Glutamatergic neuron (in vitro differentiated cells): ENCODE measurements at places on chromosomes 16 and 17. TPM values are rescaled to one million over a fixed set of nuclear protein-coding genes. Genes with fewer than 3 reads are reported as not detected.

DNA sequence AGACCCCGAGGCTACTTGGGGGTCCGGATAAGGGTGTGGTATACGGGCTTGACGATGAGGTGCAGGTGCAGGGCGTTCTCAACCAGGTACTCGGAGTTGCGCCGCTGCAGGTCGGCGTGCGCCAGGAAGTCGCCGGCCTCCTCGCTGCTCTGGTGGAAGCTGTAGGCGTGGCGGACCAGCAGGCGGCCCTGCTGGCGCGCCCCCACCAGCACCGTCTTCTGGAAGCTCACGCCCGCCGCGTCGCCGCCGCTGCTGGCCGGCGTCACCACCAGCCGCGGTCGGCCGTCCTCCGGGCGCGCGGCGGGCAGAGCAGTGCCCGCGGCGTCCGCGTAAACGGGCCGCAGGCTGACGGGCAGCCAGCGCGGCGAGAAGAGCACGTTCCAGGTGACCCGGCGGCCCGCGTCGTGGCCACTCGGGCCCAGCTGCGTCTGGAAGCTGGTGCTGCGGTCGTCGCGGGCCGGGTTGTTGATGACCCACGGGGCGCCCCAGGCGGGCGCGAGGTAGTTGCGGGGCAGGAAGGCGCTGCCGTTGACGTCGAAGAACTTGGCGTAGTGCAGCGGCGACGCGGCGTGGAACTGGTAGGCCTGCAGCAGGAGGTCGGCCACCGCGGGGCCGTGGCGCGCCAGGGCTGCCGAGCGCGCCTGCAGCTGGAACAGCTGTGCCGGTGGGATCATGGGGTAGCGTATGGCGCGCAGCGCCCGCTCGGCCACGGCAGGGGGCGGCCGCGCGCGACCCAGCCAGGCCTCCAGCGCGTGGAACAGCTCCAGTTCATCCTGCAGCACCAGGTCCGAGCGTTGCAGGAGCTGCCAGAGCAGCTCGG is 4.8 kb downstream of the BTBD17 start:
- peak; percentile 30 for DNase-seq

DNA sequence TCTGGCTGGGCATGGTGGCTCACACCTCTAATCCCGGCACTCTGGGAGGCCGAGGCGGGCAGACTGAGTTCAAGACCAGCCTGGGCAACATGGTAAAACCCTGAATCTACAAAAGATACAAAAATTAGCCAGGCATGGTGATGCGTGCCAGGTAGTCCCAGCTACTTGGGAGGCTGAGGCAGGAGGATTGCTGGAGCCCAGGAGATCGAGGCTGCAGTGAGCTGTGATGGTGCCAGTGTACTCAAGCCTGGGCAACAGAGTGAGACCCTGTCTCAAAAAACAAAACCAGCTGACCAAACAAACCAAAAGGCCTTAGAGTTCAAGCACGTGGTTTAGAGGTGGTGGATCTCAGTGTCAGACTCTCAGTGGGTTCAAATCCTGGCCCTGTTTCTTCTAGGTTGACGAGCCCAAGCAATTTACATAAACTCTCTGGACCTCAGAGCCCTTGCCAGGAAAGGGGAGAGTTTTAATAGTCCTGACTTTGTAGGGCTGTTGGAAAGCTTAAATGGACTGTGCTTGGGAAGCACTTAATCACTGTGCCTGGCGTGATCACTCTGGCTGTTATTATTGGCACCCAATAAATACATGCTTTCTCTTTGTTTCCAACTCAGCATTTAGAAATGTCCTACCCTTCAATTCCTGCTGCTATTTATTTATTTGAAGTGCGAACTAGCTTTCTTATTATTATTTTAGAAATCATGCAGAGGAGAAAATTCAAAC is 44.7 kb downstream of the ABCC1 start:
- no peak for DNase-seq

DNA sequence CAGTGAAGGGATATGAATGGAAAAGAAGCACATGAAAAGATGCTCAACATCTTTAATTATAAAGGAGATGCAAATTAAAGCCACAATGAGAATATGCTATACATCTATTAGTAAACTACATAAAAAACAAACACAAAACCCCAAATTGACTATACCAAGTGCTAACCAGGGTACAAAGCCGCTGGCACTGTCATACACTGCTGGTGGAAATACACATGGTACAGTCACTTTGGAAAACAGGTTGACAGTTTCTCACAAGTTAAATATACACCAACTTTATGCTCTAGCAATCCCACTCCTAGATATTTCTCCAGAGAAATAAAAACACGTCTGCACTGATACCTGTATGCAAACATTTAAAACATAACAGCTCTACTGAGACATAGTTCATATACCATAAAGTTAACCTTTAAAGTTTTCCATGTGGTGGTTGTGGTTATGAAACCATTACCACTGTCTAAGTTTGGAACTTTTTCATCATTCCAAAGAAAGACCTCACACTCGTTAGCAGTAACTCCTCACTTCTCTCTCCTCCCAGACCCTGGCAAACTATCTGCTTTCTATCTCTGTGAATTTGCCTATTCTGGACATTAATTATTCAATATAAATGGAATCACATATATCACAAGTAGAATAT is 42.7 kb downstream of the ADGRG5 start:
- no peak for DNase-seq

- no peak for DNase-seq
Measured at GRCh38 chr16:12753203-12754023, 50.3 kb downstream of the CPPED1 start.

- no peak for DNase-seq
Measured at GRCh38 chr16:27485811-27486210, 63.9 kb downstream of the GTF3C1 start.

- DNase-seq = no peak
Measured at GRCh38 chr17:62670202-62670821, 42.8 kb downstream of the MRC2 start.

DNA sequence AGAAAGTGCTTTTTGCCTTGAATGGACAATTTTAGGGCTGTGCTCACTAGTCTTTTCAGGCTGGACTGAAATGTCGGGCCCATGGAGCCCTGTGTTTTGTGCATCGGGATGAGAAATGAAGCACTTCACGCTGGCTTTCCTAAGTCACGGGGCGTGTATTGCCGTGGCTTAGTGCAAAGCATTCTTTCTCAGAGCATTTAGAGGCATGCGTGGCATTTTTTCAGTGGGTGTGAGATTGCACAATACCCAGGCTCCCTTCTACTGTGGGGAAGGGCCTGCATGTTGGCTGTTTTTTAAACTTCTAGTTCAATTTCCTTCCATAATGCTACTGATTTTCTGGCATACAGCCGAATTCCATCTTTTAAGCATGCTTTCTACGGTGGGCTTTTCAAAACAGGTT is 12.6 kb upstream of the POLR3E start:
- DNase-seq = no peak

DNA sequence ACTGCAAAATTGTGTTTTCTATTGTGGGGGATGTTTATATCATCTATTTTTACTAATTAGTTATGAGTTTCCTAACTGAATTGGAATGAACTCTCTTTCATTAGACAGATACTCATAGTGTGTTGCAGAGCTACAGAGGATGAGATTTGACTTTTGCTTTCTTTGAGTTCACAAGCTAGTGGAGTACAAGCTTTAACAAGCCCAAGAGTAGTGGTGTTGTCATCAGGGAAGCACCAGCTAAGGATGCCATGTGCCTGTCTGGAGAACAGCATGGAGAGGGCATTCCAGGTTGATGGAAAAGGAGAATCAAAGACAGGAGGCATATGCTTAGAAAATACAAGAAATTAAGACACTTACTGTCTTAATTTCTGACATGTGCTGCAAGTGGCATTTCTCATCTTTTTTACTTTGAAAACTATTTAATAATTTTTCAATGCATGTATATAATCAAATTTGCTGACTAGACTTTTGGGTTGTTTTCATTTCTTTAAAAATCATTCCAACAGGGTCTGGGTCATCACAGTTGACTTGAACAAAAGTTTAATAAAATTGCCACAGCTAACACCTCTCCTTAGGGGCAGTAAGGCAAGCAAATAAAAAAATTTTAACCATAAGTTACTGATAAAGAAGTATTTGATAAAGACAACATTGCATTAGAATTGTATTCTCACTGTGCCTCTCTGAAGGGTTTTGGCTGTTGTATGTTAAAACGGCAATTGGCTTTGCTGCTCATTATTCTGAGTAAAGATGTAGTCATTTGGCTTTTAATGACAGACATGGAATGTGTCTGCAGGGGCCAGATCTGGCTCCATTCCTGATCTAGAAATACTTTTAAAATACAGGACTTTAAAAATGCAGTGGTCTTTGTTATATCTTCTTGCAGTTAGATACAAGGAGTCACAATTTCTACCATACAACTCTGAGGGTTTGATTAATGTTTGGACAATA is 323.7 kb upstream of the CDH11 start:
- DNase-seq = no peak

GRCh38 chr16:21684199-21684598 is 20.4 kb downstream of the OTOA start:
- DNase-seq = no peak

GRCh38 chr16:29848420-29849297 is 14.4 kb downstream of the CDIPT start:
- peak; percentile 76 for DNase-seq

DNA sequence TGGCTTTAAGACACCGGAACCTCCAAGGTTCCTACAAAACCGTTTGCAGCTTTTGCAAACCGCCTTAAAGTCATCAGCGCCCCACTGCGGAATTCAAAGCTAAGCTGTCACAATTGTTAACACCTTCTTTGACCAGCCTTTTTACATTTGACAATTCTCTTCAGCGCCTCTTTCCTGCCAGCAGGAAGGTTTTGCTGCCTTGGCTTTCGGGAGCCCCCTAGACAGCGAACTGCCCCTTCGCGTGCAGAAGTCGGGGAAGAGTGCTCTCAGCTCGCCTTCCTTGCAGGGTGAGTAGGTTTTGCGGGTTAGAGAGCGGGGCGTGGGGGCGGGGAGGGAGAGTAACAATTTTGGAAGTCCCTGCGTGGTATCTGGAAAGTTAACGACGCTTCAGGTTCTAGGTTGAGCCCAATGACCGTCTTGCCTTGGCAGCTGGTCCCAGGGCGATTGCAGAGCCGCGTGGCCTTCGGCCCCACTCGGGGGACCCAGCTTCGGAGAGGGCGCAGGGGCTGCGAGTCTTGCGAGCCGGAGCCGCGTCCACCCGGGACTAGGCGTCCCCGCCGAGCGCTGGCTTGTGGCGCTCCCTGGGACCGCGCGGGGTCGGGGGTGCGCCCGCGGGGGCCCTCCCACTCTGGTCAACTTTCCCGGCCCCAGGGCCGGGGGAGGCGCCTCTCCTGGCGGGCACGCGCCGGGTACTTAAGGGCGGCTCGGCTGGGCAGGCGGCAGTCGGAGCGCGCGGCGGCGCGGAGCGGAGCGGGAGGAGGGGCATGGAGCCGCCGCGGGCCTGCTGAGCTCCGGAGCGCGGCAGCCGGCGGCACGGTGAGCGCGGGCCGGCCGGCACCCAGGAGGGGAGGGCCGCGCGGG is at the start of gene HAS3:
TSS of gene HAS3 (plus strand) at position 153 of the 861 bp plus-strand sequence. CDS start 3,743 bp downstream, outside the sequence.
- DNase-seq = peak; percentile 70

- DNase-seq = no peak
Measured at GRCh38 chr17:73696251-73696650, 52.0 kb upstream of the SDK2 start.

DNA sequence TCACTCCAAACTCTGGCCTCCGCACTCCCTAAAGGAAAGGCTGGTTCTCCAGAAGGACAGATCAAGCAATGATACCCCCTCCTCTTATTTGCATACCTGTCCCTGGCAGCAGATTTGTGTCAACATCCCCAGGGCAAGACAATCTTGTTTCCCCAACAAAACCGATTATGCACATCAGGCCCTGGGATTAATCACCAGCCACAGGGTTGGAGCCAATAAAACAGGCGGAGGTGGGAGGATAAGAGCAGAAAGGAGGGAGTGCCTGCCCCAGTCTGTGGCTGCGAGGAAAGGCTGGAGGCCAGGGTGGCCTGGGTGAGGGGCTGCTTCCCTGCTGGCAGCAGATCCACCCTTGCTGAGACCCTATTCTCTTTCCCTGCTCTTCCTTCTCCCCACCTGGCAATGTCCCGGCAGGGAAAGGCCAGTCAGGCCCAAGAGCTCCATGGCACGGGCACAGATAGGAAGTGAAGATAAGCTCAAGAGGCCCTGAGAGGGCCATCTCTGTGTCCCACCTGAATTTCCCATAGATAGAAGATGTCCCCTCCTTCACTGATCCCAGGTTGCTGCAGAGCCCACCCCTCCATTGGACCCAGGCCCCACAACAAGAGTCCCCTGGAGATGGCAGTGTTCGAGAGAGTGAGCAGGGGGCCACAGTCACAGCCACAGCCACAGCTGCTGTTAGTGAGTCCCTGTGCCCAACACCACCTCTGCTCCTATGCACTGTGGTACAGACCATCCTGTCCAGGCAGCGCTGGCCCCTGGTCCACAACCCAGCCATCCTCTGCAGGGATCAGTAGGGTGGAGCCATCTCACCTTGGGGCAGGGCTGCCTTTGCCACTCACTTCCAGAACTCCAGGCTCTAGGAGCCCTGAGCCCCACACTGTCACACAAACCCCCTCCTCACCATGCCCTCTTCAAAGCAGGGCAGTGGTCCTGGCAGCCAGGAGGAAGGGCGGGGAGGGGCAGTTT is 137.5 kb downstream of the SDK2 start:
- no peak for DNase-seq

- peak; percentile 63 for DNase-seq
Measured at GRCh38 chr17:412211-413015, 59.8 kb upstream of the RPH3AL start.

- peak; percentile 4 for DNase-seq
Measured at GRCh38 chr16:49483251-49483650, 109.6 kb downstream of the C16orf78 start.

DNA sequence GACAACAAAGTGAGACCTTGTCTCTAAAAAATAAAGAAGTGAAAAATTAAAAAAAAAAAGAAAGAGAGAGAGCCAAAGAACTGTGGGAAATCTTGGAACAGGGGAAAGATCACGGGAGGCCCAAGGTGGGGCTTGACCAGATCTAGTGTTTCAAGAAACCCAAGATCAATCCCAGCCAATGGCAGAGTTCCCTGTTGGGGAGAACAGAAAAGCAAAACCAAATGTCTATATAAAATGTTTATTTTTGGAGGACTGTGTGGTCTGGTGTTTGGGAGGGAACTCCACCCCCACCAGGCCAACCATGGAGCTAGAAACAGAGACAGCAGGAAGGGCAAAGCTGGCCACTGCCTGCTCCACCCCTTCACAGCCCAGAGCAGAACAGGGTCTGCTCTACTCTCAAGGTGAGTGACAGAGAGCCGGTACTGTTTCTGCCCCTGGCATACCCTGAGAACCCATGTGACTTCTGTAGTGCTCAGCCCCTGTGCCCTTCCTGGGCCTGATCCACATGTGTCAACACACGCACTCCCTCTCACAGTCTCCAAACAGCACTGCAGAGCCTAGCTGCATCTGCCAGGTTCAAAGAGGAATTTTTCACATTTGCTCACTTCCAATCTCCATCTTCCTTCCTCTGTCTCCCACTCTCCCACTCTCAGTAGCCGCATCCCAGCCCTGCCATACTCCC is 3.7 kb downstream of the TMEM101 start:
- no peak for DNase-seq

TCF25 gene
- total RNA-seq = 272 TPM

ITGB3 gene
- not detected for total RNA-seq

PPM1E gene
- 52.5 TPM for total RNA-seq

KRTAP9-4 gene
- not detected for total RNA-seq

PMFBP1 gene
- 13.1 TPM for total RNA-seq

CD7 gene
- total RNA-seq = 0.27 TPM
